ENCODE measurements at places on chromosomes 16 and 17. TPM values are rescaled to one million over a fixed set of nuclear protein-coding genes. Genes with fewer than 3 reads are reported as not detected.

The PRSS33 gene
- total RNA-seq = not detected

- H3K4me1 ChIP-seq = peaks cover 3% of the 10 kb centered on the region
- no peak overlapping the region for H3K27ac ChIP-seq
- H3K4me3 ChIP-seq = no peak overlapping the region
- DNase-seq = no peak
These were observed 40.9 kb downstream of the TMEM235 start for GRCh38 chr17:78272181-78272913.

The MYLK3 gene
- 0.33 TPM for total RNA-seq

GRCh38 chr16:85512808-85513115, 100.4 kb upstream of the GSE1 start:
- no peak for DNase-seq
- no peaks in the 10 kb centered on the region for H3K27me3 ChIP-seq
- H3K27ac ChIP-seq = no peak overlapping the region
- peaks cover 10% of the 10 kb centered on the region for H3K4me1 ChIP-seq

The TSPAN10 gene
- 0.84 TPM for total RNA-seq

The C1QTNF1 gene
- total RNA-seq = 54.6 TPM

DNA sequence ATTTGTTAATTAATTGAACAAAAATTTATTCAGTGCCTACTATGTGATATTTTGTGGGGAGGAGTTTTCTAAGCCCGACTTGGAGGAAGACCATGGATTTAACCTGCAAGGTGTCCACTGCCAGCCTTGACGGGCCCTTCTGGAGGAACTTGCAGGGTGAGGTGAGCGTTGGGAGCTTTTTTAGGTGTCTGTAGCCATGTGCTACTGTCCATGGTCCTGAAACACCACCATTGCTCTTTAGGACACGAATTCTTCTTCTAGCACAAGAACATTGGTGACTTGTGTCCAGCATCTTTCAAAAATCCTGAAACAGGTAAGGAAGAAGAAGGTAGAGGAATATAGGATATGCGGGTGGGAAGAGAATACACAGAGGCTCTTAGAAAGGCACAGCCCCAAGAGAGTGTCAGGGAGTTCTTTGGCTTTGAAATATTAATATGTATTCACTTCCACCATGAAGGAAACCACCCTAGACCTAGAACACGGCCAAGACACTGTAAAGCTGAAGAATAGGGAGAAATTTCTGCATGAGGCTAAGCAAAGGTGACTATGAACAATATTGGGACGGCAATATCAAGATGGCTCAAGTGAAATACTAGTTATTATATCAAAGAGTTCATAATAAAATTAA, 27.9 kb upstream of the OR4D1 start:
- H3K4me1 ChIP-seq = no peaks in the 10 kb centered on the region
- no peaks in the 10 kb centered on the region for H3K27me3 ChIP-seq
- no peak overlapping the region for H3K27ac ChIP-seq
- H3K4me3 ChIP-seq = no peak overlapping the region
- H3K36me3 ChIP-seq = no peaks in the 10 kb centered on the region

The BAHCC1 gene
- 3.9 TPM for total RNA-seq

GRCh38 chr16:87840271-87840978, 28.9 kb downstream of the SLC7A5 start:
- DNase-seq = no peak
- peaks cover 5% of the 10 kb centered on the region for H3K36me3 ChIP-seq
- H3K4me1 ChIP-seq = peaks cover 11% of the 10 kb centered on the region
- no peaks in the 10 kb centered on the region for H3K27me3 ChIP-seq
- no peak overlapping the region for H3K4me3 ChIP-seq

DNA sequence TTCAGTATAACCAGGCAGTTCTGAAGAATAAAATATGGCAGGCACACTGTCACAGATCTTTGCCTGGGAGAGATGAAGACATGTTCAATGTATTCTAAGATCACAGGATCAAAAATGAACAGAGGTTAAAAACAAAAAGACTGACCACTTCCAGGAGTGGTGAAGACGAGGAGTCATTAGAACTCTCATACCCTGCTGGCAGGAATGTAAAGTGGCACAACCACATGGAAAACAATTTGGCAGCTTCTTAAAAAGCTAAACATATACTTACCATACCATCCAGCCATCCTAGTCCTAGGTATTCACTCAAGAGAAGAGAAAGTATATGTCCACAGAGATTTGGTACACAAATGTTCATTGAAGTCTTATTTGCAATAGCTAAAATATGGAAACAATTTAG, 406.3 kb downstream of the NPIPA8 start:
- no peaks in the 10 kb centered on the region for H3K27me3 ChIP-seq
- no peak overlapping the region for H3K27ac ChIP-seq
- no peak overlapping the region for H3K4me3 ChIP-seq

The KRTAP2-2 gene
- total RNA-seq = not detected

The SLC13A2 gene
- total RNA-seq = 0.25 TPM

The TPPP3 gene
- 0.84 TPM for total RNA-seq

DNA sequence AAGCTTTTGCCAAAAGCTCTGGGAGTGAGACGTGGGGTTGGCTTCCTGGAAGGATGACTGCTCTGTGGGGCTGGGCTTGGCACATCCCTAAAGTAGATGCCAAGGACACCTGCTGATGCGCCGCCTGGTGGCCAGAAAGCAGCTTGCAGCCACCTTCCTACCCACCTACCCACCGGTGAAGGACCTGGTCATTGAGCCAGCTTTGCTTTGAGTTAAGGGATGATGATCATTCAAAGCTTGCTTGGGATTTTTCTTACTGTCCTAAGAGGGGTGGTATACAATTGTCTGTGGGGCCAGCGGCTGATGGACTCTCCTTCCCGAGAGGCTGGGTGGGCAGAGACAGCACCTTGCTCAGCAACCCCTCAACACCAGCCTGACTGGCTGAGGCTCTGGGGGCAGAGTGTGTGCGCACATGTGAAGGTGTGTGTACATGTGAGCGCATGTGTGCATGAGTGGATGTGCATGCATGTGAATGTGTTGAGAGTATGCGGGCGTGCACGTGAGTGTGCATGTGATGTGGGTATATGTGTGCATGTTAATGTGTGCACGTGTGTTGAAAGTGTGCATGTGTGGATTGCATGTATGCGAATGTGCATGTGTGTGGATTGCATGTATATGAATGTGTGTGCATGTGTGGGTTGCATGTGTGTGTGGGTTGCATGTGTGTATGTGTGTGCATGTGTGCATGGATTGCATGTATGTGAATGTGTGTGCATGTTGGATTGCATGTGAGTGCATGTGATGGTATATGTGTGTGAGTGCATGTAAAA, 18.6 kb downstream of the C1QTNF1 start:
- H3K4me1 ChIP-seq = no peaks in the 10 kb centered on the region
- H3K27ac ChIP-seq = no peak overlapping the region
- no peaks in the 10 kb centered on the region for H3K27me3 ChIP-seq
- H3K36me3 ChIP-seq = no peaks in the 10 kb centered on the region

DNA sequence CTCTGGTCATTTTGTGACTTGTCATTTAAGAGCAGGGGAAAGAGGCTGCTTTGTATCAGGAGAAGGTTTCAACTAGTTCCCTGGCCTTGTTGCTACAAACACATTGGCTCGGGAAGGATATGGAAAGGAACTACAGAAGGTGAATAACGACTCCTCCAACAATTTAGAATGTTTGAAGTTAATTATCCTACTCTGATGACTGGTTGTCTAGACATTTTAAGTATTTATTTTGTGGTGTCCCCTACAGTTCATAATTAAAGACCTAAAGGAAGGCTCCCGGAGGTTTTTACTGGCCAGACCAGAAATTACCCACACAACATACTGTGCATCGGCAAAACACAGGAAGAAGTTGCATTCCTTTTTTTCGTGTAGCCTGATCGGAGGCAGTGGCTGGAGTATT, 515.8 kb upstream of the SALL1 start:
- H3K36me3 ChIP-seq = no peaks in the 10 kb centered on the region
- no peak for DNase-seq
- H3K4me3 ChIP-seq = no peak overlapping the region
- no peak overlapping the region for H3K27ac ChIP-seq
- no peaks in the 10 kb centered on the region for H3K27me3 ChIP-seq
- no peaks in the 10 kb centered on the region for H3K4me1 ChIP-seq

DNA sequence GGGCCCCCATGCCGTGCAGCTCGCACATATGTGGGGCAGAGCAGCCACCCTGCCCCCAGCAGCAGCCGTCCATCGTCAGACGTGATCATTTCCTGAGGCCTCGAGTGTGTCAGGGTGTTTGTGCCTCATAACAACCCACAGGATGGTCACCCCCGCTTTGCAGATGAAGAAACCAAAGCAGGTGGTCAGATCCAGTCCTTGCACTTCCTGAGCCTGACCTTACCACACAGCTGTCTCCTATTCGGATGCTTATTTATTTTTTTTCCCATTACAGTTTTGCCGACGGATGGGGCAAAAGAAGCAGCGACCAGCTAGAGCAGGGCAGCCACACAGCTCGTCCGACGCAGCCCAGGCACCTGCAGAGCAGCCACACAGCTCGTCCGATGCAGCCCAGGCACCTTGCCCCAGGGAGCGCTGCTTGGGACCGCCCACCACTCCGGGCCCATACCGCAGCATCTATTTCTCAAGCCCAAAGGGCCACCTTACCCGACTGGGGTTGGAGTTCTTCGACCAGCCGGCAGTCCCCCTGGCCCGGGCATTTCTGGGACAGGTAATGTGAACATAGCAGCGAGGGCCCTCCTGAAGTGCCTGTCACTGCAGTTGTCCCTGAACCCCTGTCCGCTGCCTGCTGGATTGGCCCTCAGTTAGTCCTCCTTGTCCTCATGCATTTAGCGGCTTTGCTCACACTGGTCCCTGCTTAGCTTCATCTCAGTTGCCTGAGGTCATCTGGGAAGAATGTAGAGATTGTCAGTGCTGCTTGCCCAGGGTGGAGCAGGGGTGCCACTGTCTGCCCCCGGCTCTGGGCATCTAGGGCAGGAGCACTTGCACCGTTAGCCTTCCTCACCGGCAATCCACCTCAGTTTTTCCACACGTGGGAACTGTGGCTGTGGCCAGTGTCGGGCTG, 1.4 kb downstream of the MPG start:
- no peaks in the 10 kb centered on the region for H3K36me3 ChIP-seq
- no peaks in the 10 kb centered on the region for H3K27me3 ChIP-seq
- H3K4me3 ChIP-seq = peak overlapping the region; percentile 62
- peaks cover 14% of the 10 kb centered on the region for H3K4me1 ChIP-seq
- no peak for DNase-seq

- no peaks in the 10 kb centered on the region for H3K27me3 ChIP-seq
- peak; percentile 50 for DNase-seq
- H3K36me3 ChIP-seq = no peaks in the 10 kb centered on the region
These were observed 8.8 kb downstream of the JUP start for GRCh38 chr17:41777574-41778188.

The HASPIN gene
- total RNA-seq = 5.8 TPM

GRCh38 chr17:50184611-50185398, 16.6 kb downstream of the COL1A1 start:
- no peak overlapping the region for H3K27ac ChIP-seq
- no peaks in the 10 kb centered on the region for H3K4me1 ChIP-seq
- DNase-seq = no peak
- H3K27me3 ChIP-seq = no peaks in the 10 kb centered on the region

The AIPL1 gene
- total RNA-seq = not detected

Measured in liver (tissue), 10 donors.